Activated T-cell treated with anti-CD3 and anti-CD28 coated beads, Interleukin-2, amount 50 U/mL, for 72 hours (primary cell): ENCODE measurements at places on chromosomes 12 and 14. TPM values are rescaled to one million over a fixed set of nuclear protein-coding genes. Genes with fewer than 3 reads are reported as not detected.

DNA sequence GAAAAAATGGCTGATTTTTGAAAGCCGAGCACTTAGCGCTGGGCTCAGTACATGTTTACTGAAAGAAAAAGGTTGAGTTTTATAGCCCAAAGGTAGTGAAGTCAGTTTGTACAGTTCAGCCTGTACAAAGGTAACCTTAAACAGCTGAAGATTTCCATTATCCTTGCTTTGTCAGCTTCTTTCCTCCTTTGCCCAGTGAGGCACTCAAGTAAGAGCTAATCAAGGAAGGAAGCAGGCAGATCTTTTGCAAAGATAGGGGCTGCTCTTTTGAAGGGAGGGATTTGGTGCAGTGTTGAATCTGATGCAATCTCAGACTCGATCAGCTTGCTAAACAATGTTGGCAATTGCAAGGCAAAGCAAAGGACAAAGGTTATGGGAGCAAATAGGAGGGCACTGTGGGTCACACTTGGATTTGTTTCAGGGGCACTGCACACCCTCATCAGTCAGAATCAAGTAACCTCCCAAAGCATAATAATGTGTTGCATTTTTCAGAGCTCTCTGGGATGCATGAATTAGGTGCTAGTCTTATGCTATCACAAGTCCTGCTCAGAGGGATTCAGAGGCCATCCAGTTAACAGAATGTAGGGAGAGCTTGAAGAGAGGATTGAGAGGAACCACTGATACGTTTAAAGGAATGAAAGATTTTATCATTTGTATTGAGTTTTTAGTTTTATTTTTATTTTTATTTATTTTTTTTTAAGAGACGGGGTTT lies 44.4 kb downstream of the ANO6 start:
- peaks cover 14% of the 10 kb centered on the region for H3K4me1 ChIP-seq
- no peaks in the 10 kb centered on the region for H3K27me3 ChIP-seq
- no peak overlapping the region for H3K27ac ChIP-seq
- no peak for DNase-seq

DNA sequence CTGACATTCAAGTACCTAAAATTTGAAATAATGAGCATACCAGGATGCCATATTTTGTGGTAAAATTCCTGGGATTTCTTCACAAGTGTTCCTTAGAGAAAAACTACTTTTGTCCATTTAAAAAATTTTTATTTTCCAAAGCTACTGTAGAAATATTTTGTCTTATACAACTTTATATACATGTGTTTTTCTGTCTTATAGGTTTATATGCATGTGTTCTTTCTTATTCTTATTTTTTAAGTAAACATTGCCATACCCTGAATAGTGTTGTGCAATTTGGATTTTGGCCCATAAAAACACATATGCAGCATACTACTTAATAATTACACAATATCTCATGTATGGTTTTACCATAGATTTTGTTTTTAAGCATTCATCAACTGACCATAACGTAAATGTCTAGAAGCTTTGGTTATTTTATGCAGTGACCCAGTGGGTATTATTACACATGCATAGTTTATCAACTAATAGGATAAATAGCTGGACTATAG lies 1107.4 kb upstream of the SEL1L start:
- no peaks in the 10 kb centered on the region for H3K36me3 ChIP-seq
- no peaks in the 10 kb centered on the region for H3K4me1 ChIP-seq
- no peak overlapping the region for H3K27ac ChIP-seq
- H3K27me3 ChIP-seq: no peaks in the 10 kb centered on the region
- no peak for DNase-seq

DNA sequence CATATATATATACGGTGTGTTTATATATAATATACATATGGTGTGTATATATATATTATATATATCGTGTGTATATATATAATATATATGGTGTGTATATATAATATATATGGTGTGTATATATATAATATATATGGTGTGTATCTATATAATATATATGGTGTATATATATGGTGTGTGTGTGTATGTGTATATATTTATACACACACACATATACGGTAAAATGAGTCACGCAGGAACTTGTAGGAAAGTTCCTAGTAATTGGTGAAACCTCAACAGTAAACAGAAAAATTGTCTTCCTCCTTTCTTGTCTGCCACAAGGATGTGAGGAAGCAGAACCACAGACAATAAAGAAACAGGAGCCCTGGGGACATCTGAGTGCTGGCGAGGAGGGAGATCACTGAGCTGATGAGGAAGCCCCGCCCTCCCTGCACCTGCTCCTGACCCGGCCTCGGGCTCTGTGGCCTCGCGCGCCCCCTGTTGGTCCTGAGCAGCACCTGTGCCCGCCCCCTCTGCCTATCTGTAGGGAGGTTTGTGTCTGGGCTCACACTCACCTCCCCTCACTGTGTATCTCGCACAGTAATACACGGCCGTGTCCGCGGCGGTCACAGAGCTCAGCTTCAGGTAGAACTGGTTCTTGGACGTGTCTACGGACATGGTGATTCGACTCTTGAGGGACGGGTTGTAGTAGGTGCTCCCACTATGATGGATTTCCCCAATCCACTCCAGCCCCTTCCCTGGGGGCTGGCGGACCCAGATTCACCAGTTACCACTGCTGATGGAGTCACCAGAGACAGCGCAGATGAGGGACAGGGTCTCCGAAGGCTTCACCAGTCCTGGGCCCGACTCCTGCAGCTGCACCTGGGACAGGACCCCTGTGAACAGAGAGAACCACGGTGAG lies 1079.4 kb downstream of the TMEM121 start:
- H3K4me3 ChIP-seq: peak overlapping the region; percentile 38
- no peak overlapping the region for H3K27ac ChIP-seq
- peak; percentile 90 for DNase-seq
- peaks cover 69% of the 10 kb centered on the region for H3K27me3 ChIP-seq
- no peaks in the 10 kb centered on the region for H3K36me3 ChIP-seq
- H3K4me1 ChIP-seq: no peaks in the 10 kb centered on the region

DNA sequence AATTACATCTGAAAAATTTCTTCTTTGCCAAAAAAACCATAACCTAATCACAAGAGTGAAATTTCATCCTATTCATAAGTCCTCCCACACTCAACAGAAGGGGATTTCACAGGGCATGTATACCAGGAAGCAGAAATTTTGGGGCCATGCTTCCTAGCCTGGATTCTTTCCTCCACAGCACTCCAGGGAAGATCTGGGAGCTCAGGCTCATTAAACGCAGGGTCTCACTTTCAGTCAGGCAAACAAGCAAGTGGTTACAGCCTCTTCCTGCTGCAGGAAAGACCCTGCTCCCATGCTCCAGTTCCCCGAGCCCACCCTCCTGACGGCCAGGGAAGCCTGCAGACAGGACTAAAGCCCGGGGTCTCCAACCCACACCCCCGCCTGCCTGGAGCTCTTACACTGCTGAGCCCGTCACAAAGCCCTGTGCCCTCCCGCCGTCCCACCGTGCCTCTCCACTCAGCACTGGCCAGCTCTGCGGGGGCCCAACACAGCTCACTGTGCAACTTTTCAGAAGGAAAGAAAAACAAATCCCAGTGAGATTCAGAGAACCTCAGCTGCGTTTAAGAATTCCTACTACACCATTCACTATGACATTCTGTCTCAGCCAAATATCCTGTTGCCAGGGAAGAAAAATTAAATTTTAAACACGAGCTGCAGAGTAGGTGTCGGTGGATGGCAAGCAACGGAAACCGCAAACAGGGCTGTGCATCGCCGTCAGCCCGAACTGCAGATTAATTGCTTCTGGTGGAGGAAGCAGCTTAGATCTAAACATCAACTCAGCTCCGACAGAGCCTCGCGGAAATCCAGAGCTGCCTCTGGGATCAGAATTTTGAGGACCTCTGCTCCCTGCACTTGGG lies 106.7 kb upstream of the SFSWAP start:
- H3K4me3 ChIP-seq: peak overlapping the region; percentile 71
- no peaks in the 10 kb centered on the region for H3K36me3 ChIP-seq
- H3K27ac ChIP-seq: peak overlapping the region; percentile 14
- H3K4me1 ChIP-seq: peaks cover 65% of the 10 kb centered on the region

GRCh38 chr12:32252199-32253073 lies 145.8 kb downstream of the BICD1 start:
- peaks cover 8% of the 10 kb centered on the region for H3K36me3 ChIP-seq
- H3K27me3 ChIP-seq: no peaks in the 10 kb centered on the region
- H3K4me1 ChIP-seq: peaks cover 2% of the 10 kb centered on the region

- H3K36me3 ChIP-seq: peaks cover 3% of the 10 kb centered on the region
- peaks cover 34% of the 10 kb centered on the region for H3K4me1 ChIP-seq
- no peaks in the 10 kb centered on the region for H3K27me3 ChIP-seq
- H3K4me3 ChIP-seq: peak overlapping the region; percentile 64
Observed at GRCh38 chr14:76977793-76978720, 50.5 kb downstream of the IRF2BPL start.

GRCh38 chr12:100845095-100845494 lies 50.5 kb downstream of the ANO4 start:
- no peaks in the 10 kb centered on the region for H3K27me3 ChIP-seq
- H3K4me3 ChIP-seq: no peak overlapping the region
- H3K4me1 ChIP-seq: no peaks in the 10 kb centered on the region
- H3K36me3 ChIP-seq: no peaks in the 10 kb centered on the region

DNA sequence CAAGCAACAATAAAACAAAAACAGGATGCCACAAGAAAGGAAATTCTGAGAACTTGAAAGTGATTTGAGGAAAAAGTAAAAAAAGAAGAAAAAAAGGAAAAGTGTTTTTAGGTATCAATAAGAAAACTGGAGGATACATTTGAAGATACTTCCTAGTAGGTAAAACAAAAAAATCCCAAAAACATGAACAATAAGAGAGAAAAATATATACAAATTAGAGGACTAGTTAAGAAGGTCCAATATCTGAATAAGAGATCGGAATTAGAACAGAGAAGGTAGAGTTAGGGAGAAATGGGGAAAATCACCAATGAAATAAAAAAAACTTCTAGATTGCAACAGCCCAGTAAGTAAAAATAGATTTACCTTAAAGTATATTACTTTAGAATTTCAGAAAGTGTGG lies 8.8 kb downstream of the DEPDC4 start:
- no peaks in the 10 kb centered on the region for H3K4me1 ChIP-seq
- DNase-seq: no peak
- peaks cover 2% of the 10 kb centered on the region for H3K36me3 ChIP-seq
- no peak overlapping the region for H3K27ac ChIP-seq

DNA sequence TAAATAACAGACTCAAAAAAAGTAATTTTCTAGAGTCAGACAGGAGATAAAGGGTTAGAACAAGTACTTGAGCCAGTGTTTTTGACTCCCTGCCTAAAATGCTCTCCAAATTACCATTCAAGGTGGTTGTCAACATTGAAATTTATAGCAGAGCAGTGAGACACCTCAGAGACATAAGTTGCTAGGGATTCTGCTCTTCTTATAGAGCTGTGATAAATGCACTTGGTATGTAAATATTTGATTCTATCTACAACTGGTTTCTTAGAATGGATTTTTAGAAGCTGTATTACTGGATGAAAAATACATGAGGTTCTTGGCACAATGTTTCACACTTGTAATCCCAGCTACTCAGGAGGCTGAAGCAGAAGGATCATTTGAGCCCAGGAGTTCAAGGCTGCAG lies 83.9 kb upstream of the OSBPL8 start:
- no peak overlapping the region for H3K27ac ChIP-seq
- no peaks in the 10 kb centered on the region for H3K4me1 ChIP-seq
- no peaks in the 10 kb centered on the region for H3K36me3 ChIP-seq
- no peak for DNase-seq

Gene NKX2-1
- total RNA-seq: not detected

Gene ACOT6
- not detected for total RNA-seq

Gene SYNDIG1L
- not detected for total RNA-seq

Gene CTDSP2
- 108 TPM for total RNA-seq
